GM06990 (cell line): ENCODE measurements at places on chromosomes 5 and 9.
A peak's percentile ranks its signal among the peaks of the same experiment; 100 is the strongest.

DNA sequence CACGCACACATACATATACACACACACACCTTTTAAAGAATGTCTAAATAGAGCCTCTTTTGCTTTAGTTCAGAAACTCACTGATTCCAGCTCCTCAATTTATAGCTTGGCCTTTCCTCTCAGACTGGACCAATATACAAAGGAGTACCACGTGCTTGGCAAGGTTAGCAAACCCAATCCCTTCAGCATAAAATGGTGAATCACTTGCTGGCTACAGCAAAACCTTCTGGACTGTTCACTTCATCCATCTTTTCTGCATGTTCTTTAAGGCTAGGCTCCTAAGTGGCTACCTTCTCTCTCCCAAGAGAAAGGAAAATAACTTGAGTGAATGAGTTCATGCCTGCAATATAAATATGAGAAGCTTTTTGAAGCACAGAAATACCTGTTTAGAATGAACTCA lies 109.7 kb downstream of the LPAR1 start:
- no peak for DNase-seq

DNA sequence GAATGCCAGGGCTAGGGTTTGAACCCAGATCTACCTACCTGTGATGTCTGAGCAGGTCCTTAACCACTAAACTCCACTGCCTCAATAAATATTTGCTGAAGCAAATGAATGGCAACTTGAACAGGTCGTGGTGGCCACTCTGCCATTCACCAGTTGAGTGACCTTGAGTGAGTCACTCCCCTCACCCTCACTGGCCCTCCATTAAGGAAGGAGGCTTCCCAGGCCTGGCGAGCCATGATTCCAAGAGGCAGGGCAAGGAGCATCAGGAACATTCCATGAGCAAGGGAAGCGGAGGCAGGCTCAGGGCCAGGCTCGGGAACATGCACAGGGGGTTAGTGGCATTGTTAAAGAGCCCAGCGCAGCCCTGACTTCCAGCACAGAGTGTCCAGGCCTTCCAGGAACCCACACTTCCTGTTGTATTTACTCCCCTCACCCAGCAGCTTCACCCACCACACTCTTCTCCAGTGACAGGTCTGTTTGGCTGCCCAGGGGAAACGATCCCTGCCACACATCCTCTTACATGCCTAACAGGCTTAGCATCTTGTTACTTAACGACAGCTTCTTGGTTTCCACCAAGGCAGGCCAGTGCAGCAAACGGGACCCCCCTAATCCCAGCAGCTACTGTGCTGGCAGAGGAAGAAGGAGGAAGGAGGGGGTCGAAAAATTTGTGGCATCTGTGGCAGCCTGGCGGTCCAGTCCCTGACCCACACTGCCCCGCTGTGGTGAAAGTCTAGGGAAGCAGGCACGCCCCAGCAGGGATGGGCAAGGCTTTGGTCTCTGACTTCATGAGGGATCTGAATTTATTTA lies 43.7 kb upstream of the TTC1 start:
- no peak for DNase-seq

- no peak for DNase-seq
These were observed 221.2 kb downstream of the GABRG2 start for GRCh38 chr5:162288647-162289296.

DNA sequence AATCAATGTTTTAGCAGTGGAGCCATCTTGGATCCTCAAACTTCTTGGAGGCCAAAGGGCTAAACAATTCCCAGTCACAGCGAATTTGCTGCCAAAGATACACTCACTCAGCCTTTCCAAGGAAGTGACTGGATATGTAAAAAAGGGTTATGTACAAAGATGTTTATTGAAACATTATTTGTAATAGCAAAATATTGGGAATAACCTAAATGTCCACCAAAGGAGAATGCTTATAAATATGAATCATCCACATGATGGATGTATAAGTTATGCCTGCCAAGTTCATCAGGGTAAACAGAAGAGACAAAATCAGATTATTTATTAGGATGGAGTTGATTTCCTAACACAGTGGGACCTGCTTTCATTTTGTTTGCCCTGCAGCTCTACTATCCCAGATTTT lies 145.2 kb upstream of the ABCA1 start:
- DNase-seq: no peak

DNA sequence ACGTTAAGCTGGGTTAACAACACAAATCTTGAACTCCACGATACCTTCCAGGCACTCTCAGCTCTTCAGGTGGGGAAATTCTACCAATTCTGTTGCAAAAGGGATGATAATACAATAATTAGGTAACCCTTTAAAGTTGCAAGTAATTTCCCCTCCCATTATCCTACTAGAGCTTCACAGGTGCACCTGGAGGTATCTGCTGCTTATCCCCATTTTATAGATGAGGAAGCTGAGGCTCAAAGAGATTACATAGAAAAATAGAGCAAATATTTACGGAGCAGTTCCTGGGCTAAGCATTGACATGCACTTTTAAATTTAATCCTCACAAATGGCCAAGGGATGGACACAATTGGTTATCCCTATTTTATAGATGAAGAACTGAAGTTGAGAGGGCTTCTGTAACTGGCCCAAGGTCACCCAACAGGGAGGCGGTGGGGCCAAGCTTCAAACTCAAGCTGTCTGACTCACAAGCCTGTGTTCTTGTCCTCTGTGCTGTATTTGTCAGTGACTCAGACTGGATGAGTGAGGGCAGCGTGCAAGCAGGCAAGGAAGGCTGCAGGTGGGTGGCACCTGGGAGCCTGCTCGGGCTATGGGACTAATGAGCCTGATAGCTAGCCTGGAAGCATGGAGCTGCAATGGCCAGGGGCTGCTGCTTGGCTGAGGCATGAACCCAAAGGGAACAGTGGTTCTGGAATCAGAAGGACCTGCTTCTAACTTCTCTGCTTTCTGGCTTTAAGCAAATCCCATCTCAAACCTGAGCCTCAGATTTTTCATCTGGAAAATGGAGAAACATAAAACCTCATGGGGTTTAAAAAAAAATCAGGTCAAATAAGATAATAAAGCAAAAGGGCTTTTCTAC lies 105.5 kb downstream of the PDE6A start:
- no peak for DNase-seq

GRCh38 chr9:13386316-13386715 lies 106.8 kb upstream of the MPDZ start:
- no peak for DNase-seq

DNA sequence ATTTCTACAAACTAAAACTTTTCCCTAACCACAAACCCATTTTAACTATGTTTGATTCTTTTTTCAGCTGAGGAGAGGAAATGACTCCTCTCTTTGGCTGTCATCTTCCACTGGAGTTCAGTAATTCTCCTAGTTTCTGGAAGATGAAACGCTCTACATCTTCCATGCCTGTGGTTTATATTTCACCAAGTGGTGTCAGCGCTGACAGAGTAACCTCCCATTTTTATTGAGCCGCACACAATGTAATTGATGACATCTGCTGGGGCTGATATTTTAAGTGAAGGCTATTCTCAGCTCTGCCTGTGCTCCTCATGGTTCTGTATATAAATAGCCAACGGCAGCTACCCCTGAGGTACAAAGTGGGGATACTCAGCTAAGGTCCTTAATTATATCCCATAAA lies 234.6 kb downstream of the SPOCK1 start:
- DNase-seq: no peak

- DNase-seq: no peak
These were observed 60.8 kb downstream of the MEGF10 start for GRCh38 chr5:127351418-127351817.

DNA sequence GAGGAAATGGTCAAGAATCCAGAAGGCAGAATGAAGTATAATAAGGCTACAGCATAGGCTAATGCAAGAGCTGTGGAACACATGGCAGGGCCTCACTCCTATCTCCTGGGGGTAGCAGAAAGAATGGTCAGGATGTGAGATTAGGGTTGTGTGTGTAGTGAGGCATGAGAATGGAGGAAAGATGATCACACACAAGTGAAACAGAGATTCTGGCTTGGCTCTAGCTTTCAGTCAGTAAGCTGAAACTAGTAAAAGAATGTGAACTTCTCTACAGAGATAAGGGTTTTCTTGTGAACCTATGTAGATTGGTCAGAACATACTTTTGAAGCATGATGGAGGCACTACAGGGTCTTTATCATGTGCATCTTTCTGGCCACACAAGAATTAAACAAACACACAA lies 298.8 kb downstream of the ASTN2 start:
- DNase-seq: peak; percentile 58

- no peak for DNase-seq
These were observed 116.6 kb downstream of the DROSHA start for GRCh38 chr5:31415009-31415923.

GRCh38 chr5:76608833-76609232 lies 14.4 kb downstream of the F2RL2 start:
- DNase-seq: no peak

- no peak for DNase-seq
These were observed 31.2 kb upstream of the TLE1 start for GRCh38 chr9:81720450-81721086.

DNA sequence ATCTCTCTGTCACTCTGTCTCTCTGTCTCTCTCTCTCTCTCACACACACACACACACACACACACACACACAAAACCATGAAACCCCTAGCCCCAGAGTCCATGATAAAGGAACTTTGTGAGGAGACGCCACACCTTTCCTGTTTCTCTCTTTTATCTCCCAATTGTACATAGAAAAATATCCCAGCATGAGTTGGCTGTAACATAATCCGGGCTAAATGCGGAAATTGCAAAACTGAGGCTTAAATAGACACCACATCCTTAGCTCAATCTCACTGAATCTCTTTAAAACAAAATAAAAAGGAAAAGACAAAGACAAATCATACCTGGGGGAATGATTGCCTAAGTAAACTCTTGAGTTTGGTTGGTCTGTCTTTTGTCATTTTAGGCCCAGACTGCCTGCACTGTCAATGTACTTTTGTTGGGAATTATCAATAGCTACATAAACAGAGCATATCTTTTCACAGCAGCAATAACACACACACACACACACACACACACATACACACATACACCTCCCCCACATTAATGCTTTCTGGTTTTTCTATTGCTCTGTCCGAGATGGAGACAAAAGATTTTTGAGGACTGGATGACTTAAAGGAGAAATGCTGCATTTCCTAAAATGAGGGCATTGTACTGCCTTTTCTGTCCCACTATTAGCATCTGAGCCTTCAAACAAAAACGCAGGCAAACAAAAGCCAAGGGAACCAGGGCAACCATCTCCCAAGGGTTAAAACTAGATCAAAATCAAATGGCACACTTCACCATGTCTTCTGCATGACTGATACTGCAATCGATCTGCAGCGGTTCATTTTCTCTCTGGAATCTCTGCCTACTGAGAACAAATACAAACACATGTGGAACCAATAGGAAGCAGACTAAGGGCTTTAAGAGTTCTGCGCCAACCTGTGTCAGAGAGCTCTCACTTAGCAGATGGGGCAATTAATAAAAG lies 321.5 kb downstream of the NFIB start:
- DNase-seq: no peak

GRCh38 chr5:10424124-10424731 lies 17.5 kb upstream of the ROPN1L start:
- no peak for DNase-seq

GRCh38 chr9:16145196-16145950 lies 592.5 kb downstream of the CCDC171 start:
- DNase-seq: no peak

GRCh38 chr9:33065157-33066076 lies 11.1 kb downstream of the SMU1 start:
- DNase-seq: peak; percentile 54
